ENCODE measurements at places on chromosomes 6 and 20.

- no peak for DNase-seq
These were observed 24.4 kb downstream of the STAU1 start for GRCh38 chr20:49163696-49164095.

DNA sequence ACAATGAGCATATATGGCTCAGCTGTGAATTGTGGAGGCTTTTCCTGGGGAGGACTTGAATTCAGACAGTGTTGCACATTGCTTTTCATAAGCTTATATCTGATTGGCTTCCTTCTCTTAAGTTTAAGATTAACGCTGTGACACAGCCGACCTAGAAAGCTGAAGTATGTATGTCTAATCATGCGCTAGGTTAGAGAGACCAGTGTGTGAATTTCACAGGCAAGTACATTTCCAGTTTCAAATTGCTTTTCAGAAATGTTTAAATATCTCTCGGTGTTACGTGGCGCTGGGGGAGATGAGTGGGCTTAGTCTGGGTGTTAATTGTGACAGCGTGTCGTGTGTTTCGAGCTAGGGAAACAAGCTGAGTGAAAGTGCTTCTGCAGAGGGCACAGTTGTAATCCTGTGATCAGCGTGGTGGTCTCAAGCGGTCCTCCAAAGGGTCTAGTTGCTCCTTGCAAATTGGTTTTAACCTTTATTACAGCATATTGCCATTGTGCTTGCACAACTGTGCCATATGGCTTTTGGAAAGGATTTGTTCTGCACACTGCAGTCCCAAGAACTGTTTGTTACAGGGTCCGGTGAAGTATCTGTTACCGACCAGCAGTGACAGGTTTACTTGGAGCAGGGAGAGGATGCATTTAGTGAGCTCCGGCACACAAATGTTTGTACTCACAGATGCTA lies 166.6 kb downstream of the SASH1 start:
- peak; percentile 52 for DNase-seq

- peak; percentile 83 for DNase-seq
These were observed 26.7 kb downstream of the SERPINB9 start for GRCh38 chr6:2876210-2877056.

DNA sequence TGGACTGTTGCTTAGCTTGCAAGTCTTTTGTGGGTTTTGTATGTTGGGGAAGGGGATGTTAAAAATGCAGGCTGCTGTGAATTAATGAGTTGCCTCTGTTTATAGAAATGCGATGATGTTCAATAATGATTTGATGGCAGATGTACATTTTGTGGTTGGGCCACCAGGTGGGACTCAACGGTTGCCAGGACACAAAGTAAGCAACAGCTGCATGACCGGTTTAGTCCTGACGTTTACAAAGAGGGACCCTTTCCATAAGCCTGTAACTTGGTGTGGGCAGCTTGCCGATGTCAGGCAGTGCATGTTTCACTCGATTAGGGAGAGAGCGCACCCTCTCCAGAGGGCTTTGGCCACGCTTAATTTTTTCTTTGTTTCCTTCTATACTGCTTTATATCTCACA lies 1.3 kb downstream of the BTBD3 start:
- DNase-seq, result no peak

DNA sequence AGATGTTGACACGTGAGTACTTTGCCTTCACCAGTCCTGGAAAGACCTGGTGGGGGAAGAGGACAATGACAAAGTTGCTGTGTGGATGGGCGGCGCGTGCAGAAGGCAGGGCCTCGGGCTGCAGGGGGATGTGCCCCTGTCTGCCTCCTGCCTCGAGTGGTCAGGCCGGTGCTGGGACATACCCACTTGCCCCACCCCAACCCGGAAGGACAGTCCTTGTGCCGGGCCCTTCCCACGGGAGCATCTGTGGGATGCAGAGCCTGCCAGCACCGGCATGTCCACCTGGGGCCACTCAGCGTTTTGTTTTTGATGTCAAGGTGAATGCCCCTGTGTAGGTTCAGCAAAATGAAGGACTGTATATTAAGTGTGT lies 60.5 kb upstream of the BHLHE23 start:
- no peak for DNase-seq

GRCh38 chr6:25157183-25157582 lies 122.0 kb upstream of the CARMIL1 start:
- no peak for DNase-seq

DNA sequence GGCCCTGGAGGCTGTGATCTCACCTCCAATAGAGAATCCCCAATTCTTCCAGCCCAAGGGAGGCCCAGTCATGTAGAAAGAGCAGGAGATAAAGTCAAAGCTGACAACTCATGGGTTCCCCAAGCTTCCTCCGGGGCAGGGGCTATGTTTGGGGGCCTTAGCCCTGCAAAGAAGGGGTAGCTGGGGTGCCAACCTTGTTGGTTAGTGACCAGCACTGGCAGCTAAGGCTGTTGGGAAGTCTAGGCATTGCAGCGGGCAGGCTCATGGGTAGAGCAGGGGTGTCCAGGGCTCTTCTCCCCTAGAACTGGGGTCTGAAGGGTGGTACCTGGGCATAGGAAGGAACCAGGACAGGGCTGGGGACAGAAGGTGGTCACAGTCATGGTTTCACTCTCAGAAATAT lies 36.4 kb downstream of the TGM2 start:
- DNase-seq, result no peak

- DNase-seq, result no peak
These were observed 442.3 kb downstream of the PREX1 start for GRCh38 chr20:48385527-48385926.

- no peak for DNase-seq
These were observed 713.9 kb downstream of the COL12A1 start for GRCh38 chr6:74491844-74492374.

GRCh38 chr6:134014588-134015137 lies 37.8 kb downstream of the SLC2A12 start:
- no peak for DNase-seq

GRCh38 chr6:84766118-84766798 lies 1.9 kb upstream of the TBX18 start:
- no peak for DNase-seq

- no peak for DNase-seq
These were observed 214.5 kb upstream of the CCN2 start for GRCh38 chr6:132165677-132166076.

DNA sequence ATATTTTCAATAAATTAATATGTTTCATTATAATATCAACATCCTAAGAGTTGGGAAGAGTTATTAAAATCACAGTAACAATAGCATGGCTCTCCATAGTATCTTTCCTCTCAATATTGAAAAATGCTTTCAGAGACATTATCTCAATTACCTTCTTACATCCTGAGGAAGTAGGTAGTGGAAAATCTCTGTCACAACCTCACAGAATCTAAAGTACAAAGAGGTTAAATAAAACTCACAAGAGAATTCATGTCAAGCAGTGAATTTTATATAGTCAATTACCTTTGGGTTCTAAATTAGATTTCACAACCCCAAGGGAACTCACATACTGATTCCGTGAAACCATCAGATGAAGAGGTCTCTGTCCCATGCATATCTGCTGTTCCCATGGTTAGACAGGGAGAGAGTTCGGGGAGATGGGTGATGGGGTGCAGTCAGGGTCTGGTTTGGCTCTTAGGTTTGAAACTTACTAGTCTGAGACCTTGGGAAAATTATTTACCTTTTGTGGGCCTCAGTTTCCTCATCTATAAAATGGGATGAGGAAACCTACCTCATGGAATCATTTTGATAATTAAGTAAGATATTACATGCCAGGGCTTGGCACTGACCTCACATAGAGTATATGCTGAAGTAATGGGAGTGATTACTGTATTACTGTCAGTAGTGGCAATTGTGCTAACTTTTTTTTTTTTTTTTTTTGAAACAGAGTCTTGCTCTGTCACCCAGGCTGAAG lies 74.0 kb upstream of the SNX9 start:
- no peak for DNase-seq

- no peak for DNase-seq
These were observed 142.1 kb downstream of the FOXA2 start for GRCh38 chr20:22442318-22442717.

- no peak for DNase-seq
These were observed 19.5 kb downstream of the CPXM1 start for GRCh38 chr20:2780948-2781347.

GRCh38 chr6:99416892-99417767 lies 8.0 kb downstream of the PNISR start:
- no peak for DNase-seq

GRCh38 chr6:18703546-18703945 lies 316.4 kb downstream of the RNF144B start:
- DNase-seq, result no peak

DNA sequence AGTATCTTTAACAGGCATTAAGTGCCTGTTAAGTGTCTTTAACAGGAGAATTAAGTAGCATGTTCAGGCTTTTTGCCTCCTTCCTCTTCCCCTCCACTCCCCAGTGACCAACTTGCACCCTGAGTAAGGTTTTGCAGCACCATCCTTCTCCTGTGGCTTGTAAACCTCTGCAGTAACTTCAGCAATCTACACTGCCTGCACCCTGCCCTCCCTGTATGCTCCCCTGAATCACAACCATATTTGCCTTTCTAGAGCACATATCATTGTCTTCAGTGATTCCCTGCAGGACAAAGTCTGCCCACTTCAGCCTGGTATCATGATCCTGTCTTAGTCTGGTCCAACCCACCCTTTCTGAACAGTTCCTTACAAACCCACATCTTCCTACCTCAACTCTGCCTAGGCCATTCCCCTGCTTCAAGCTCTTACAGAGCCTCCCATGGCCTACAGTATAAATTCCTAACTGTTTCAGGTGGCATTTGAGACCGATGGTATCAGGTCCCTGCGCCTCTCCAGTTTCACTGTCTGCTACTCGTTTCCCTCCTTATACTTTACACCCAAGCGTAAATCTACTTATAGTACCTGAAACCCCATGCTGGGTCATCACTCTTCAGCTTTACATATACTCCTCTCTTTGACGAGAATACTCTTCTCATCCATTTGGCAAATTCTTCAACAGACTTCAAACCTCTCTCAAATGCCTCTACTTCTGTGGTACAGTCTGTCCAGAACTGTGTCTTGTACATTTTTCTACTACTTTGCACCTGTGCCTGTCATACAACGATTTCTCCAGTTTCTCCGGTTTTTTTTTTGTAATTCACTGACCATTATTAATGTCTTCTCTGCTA lies 69.8 kb downstream of the ZHX3 start:
- no peak for DNase-seq

Measured in fibroblast of gingiva (primary cell).